SJSA1 (cell line): ENCODE measurements at places on chromosomes 6 and 20. TPM values are rescaled to one million over a fixed set of nuclear protein-coding genes. Genes with fewer than 3 reads are reported as not detected.

- H3K27me3 ChIP-seq = no peaks in the 10 kb centered on the region
- H3K36me3 ChIP-seq = peaks cover 34% of the 10 kb centered on the region
- H3K4me1 ChIP-seq = peaks cover 13% of the 10 kb centered on the region
- no peak overlapping the region for H3K4me3 ChIP-seq
- H3K27ac ChIP-seq = no peak overlapping the region
These were observed 7.5 kb downstream of the ELMO2 start for GRCh38 chr20:46398963-46399362.

GRCh38 chr20:45612314-45612713 lies 17.2 kb upstream of the WFDC10A start:
- H3K4me3 ChIP-seq = no peak overlapping the region
- H3K27me3 ChIP-seq = peaks cover 6% of the 10 kb centered on the region; the same call in 1 of the 2 replicates
- no peak for DNase-seq
- no peaks in the 10 kb centered on the region for H3K4me1 ChIP-seq

DNA sequence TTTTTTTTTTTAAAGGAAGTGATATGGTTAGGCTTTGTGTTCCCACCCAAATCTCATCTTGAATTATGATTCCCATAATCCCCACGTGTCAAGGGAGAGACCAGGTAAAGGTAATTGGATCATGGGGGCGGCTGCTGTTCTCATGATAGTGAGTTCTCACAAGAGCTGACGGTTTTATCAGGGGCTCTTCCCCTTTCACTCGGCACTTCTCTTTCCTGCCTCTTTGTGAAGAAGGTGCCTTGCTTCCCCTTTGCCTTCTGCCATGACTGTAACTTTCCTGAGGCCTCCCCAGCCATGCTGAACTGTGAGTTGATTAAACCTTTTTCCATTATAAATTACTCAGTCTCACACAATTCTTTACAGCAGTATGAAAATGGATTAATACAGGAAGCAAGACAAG lies 64.3 kb downstream of the ZFP64 start:
- no peaks in the 10 kb centered on the region for H3K36me3 ChIP-seq
- H3K4me3 ChIP-seq = no peak overlapping the region
- no peaks in the 10 kb centered on the region for H3K4me1 ChIP-seq

HTR1E gene
- not detected in 2 replicates for total RNA-seq

PRDM13 gene
- not detected in 2 replicates for total RNA-seq

- no peaks in the 10 kb centered on the region for H3K36me3 ChIP-seq
- no peak overlapping the region for H3K27ac ChIP-seq
- no peaks in the 10 kb centered on the region for H3K4me1 ChIP-seq
- no peaks in the 10 kb centered on the region for H3K27me3 ChIP-seq
- DNase-seq = no peak
These were observed 63.9 kb downstream of the FARS2 start for GRCh38 chr6:5325173-5325572.

GRCh38 chr20:35902545-35902941 lies 51.8 kb downstream of the SCAND1 start:
- peaks cover 38% of the 10 kb centered on the region for H3K36me3 ChIP-seq
- H3K27me3 ChIP-seq = no peaks in the 10 kb centered on the region
- DNase-seq = no peak
- no peak overlapping the region for H3K4me3 ChIP-seq

DNA sequence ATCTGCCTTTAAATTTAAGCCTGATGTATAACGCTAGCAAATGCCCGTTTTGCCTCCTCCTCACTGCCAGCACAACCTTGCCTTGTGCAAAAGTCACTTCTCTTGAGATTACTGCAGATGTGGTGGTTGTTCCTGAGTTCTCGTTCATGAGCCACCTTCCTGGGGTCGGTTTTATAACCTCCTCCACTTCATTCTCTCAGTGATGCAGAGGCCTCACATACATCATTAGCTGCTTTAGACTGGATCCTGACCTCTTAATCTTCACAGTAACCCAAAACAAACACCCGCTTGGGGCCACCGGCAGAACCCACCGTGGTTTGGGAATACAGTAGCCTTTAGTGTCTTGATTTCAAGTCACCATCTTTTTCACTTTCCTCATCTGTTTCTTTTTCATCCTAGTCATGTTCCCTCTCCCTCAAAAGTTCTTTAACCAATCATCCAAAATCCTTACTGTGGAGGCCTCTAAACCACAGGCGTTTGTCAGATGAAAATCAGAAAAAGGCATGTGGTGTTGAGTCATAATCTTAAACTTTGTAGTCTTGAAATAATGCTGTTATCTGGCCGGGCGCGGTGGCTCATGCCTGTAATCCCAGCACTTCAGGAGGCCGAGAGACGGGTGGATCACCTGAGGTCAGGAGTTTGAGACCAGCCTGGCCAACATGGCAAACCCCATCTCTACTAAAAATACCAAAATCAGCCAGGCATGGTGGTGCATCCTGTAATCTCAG lies 430.3 kb upstream of the SOX4 start:
- DNase-seq = peak; percentile 10
- no peak overlapping the region for H3K27ac ChIP-seq
- peaks cover 7% of the 10 kb centered on the region for H3K4me1 ChIP-seq
- no peaks in the 10 kb centered on the region for H3K36me3 ChIP-seq

- no peak for DNase-seq
- H3K4me3 ChIP-seq = no peak overlapping the region
- H3K36me3 ChIP-seq = no peaks in the 10 kb centered on the region
- peaks cover 15% of the 10 kb centered on the region for H3K27me3 ChIP-seq
- no peaks in the 10 kb centered on the region for H3K4me1 ChIP-seq
These were observed 117.1 kb upstream of the FBXL4 start for GRCh38 chr6:99064834-99065233.

- H3K36me3 ChIP-seq = no peaks in the 10 kb centered on the region
- H3K4me3 ChIP-seq = no peak overlapping the region
- no peaks in the 10 kb centered on the region; the same call in 1 of the 2 replicates for H3K4me1 ChIP-seq
- DNase-seq = no peak
- no peaks in the 10 kb centered on the region for H3K27me3 ChIP-seq
These were observed 88.1 kb downstream of the RSPH3 start for GRCh38 chr6:158911746-158912480.
